ENCODE measurements at places on chromosomes 2 and 18.

DNA sequence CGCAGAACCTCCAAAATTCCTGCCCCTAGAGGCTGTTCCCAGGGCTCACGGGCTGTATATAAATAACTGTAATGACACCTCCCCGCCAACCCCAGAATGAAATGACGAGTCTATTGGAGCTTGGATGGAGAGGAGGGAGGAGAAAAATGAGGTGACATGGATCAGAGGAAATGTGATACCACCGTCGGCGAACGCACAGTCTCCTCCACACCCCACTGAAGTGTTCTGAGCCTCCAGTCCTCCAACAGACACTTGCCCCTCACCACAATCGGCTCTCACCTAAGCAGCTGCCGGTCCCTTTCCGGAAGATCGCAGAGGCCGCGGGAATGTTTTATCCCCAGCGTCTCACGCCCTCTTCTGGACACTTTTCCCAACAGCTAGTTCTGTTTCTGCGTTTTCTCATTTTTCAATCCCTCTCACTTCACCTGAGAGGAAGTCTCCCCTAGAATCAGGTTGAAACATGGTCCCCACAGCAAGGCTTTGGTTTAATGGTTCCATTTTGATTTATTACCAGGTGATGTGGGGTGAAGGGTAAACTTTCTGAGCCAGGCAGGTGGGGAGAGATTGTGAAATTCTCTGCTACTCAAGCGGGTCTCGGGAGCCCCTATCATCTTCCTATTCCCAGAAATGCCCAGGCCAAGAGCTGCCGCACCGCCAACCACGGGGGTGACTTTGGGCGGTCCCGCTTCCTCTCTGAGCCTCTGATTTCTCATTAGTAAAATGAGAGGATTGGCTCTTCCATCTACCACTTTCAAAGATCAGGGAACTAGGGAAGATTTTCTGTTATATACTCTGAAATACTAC, 9.1 kb upstream of the MYO5B start:
- DNase-seq: no peak

GRCh38 chr18:64699081-64699480, 550.2 kb upstream of the LINC00305 start:
- DNase-seq: no peak

GRCh38 chr2:121451398-121451797, 79.3 kb upstream of the RNU4ATAC start:
- no peak for DNase-seq

DNA sequence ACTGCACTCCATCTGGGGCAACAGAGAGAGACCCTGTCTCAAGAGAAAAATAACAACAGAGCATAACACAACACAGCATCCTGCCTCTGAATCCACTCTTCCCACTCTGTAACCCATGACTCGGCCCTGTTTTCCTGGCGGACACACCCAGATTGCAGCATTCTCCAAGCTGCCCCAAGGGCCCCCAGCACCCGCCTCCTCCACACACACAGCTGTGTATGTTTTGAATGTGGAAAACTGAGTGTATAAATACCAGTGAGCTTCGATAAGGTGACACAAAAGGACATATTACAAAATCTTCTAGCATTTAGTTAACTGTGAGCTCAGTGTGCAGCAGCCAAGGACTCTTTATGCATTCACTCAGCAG, 13.0 kb downstream of the IMPA2 start:
- DNase-seq: no peak

DNA sequence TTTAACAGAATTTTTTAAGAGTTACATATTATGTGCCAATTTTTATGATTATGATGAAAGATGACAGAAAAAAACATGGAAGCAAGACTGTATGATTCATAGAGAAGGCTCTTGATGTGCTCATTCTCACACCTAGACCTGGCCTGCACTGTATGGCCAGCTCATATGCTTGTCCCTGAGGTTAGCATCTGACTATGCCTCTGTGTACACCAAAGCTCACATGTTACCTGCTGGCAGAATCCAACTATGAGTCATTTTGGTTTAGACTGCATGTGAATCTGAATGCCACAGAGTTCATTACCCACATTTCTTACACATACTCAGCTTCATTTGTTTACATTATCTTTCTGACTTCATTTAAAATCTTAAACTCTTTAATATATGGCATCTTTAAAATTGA, 139.0 kb downstream of the DSC3 start:
- no peak for DNase-seq

GRCh38 chr2:112623913-112624777, 21.6 kb upstream of the SLC20A1 start:
- peak; percentile 73 for DNase-seq

- DNase-seq: peak; percentile 58
Measured at GRCh38 chr2:41782306-41783158, 265.3 kb upstream of the PKDCC start.

- no peak for DNase-seq
Measured at GRCh38 chr2:127255146-127255545, 35.0 kb upstream of the CYP27C1 start.

GRCh38 chr18:22238036-22238435, 68.6 kb downstream of the GATA6 start:
- no peak for DNase-seq

GRCh38 chr2:39583213-39583612, 82.5 kb upstream of the TMEM178A start:
- no peak for DNase-seq

GRCh38 chr2:222811828-222812227, 49.0 kb upstream of the ACSL3 start:
- DNase-seq: no peak

DNA sequence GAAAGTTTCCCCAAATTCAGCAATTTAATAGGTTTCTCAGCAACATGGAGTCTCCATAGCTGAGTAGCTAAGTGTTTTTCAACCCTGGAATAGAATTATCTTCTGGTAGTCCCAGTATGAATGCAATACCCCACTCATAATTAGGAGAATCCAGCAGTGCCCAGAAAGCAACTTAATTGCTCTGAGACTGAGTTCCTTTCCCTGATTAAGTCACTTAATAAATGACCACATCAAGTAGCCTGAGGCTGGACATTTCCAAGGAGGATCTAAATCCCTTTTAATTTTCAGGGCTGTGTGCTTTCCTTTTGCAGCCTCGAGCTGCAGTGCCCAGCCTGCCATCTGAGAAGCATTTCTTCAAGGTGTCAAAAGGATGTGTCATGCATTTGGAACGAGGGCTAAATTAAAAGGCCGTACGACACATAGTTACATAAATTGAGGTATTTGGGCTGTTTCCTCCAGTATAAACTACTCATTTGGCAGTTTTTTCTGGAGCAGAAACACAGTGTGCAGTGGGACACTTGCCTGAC, 17.7 kb upstream of the SIX2 start:
- DNase-seq: no peak

GRCh38 chr2:239383036-239383758, 17.6 kb downstream of the HDAC4 start:
- no peak for DNase-seq

DNA sequence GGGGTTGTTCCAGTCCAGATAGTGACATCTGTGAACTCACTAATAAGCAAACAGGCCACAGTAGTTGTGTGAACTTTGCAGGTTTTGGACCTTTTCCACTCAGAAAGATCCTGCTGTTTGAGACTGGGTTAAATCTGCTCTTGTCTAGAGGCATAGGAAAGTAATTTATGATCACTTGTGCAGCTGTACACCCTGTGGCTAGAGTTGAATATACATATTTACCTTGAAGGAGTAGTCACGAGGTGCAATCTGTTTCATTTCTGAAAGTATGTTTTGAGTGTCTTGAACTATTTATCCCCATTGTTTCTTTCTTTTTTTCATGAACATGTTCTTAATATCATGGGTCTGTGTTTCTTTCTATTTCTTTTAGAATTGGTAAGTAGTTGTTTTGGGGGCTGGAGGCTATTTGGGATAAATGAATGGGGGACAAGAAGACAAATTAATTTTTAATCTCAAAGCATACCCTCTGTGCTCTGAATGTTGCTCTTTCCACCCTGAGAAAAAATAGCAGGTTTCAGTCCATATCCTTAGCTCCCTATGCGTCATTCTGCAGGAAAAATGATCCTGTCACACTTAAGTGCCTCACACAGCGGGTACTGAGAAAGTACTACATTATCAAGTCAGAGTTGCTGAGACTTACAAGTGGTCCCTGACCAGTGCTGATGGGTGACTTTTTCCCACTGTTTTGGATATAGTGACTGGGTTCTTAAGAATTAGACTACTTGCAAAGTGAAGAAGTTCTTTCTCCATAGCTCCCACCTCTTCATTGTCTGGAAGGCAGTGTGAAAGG, 28.2 kb downstream of the DCC start:
- DNase-seq: no peak

DNA sequence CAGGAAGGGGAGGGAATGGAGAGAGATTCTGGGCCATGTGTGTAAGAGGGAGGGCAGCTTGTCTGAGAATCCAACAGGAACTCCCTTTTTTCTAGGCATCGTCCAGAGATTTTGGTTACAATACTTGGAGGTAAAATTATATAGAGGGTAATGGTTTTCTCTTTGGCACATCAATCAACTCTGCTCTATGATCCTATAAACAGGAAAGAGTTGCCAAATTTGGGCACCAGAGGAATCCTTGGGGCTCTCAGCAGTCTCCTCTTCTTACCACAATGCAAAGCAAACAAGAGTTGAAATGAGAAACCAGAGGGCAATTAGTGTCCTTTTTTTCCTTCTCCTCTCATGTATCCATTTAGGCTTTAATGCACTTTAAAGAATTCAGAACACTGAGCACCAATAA, 243.4 kb downstream of the SLC8A1 start:
- no peak for DNase-seq

GRCh38 chr2:172510548-172510947, 45.3 kb upstream of the PDK1 start:
- DNase-seq: no peak

DNA sequence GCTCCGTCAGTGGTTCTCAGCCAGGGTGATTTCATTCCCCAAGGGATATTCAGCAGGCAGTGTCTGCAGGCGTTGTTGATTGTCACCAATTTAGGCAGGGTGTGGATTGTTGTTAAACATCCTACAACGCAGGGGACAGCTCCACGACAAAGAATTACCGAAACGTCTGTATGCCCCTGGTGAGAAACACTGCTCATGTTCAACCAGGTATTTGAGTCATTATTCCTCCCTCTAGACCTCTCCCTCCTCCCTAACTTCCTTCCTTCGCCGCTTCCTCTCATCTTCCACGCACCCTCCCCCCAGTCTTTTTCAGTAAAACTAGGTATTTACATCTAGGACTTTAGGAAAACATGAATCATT, 50.8 kb downstream of the NCK2 start:
- no peak for DNase-seq

DNA sequence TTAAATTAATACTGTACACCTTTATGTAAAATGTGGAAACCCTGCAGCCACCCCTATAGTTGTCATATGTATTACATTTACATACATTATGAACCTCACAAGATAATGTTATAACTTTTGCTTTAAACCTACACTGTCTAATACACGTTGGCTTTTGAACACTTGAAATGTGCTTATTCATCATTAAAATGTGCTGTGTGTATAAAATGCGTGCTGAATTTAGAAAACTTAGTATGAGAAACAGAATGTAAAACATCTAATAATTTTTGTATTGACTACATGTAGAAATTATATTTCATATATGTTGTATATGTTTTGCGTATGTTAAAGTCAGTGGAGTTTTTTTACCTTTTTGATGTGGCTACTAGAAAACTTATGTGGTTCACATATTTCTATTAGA, 68.8 kb downstream of the MAPRE2 start:
- DNase-seq: no peak

GRCh38 chr2:220994846-220995245, 577.3 kb downstream of the EPHA4 start:
- no peak for DNase-seq

DNA sequence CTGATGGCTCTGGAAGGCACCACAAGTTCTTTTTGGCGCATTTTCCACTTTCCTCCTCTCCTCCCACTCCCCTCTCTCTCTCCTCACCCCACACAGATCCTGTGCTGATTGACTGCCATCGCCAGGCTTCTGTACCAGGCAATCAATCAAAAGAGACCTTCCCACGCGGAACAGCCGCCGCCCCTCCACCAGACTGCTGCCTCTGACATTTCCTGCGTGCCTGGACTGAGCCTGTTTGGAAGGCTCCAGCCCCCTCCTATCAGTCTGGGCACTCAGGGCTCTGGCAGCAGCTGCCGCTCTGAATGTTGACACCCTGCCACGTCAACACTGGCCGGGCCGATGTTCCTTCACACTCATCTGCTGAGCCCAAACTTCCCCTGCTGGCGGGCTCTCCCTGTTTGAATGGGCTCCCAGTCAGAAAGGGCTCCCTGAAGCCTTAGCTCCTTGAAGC, 467.7 kb downstream of the EPHA4 start:
- peak; percentile 35 for DNase-seq

GRCh38 chr18:74790451-74790850, 192.8 kb downstream of the ZNF407 start:
- no peak for DNase-seq

GRCh38 chr2:21818212-21818795, 694.5 kb downstream of the TDRD15 start:
- no peak for DNase-seq

DNA sequence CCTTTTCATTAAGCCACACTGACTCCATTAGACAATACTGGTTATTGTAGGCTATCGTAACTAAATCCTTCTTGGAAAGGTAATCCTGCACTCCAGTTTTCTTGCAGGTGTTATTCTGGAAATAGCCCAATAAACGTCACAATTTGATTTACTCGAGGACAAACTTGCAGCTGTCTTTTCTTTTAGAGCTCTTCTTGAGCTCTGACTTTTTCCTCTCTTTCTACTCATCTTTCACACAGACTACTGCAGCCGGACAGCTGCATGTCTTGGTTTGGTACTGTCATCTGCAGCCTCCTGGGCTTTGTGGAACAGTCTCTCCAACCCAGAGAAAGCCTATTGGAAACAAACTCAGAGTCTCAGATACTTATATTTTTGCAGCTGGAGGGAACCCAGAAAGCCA, 23.0 kb upstream of the MSGN1 start:
- DNase-seq: no peak

GRCh38 chr2:160652236-160652635, 158.6 kb upstream of the RBMS1 start:
- peak; percentile 87 for DNase-seq

DNA sequence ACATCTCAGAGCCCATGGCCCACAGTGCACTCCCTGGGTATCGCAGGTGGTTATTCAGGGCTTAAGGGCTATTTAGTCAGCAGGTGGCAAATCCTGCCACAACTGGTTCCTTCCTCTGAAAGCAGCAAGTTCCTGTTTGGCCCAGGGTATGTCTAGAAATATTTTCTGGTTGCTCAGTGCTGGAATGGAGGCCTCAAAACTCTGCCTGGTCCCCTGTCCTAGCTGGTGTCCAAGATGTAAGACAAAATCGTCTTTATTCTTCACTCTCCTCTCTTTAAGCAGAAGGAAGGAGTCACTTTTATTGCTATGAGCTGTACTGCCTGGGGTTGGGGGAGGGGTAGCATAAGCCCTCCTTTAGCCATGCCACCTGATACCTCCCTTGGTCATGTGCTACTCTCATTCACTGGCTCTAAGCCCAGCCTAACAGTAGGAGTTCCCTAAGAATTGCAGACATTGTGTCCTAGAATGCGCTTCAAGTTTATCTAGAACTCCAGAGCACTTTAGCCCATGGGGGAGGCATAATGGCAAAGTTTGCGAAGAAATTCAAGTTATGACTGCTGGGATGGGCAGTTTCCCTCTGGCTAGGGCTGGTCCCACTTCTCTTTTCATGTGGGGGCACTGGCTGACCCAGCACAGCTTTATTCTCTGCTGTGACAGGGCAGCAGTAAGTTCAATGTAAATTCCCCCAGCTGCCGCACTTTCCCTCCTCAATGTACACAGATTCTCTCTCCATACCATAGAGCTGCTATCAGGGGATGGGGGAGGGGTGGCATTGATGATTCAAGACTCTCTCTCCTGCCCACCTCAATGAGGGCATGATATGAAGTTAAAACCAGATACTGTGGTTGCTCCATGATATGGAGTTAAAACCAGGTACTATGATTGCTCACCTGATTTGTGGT, 27.1 kb upstream of the CWC22 start:
- DNase-seq: peak; percentile 3

- no peak for DNase-seq
Measured at GRCh38 chr2:127574656-127575055, 39.2 kb downstream of the MYO7B start.

All from hematopoietic multipotent progenitor cell (in vitro differentiated cells).